Sigmoid colon (tissue), 7 donors: ENCODE measurements at places on chromosomes 4 and X. TPM values are rescaled to one million over a fixed set of nuclear protein-coding genes. Genes with fewer than 3 reads are reported as not detected.

GPRASP3 gene
- 7.2 TPM for total RNA-seq

GLRA3 gene
- under 0.01 TPM for total RNA-seq

DNA sequence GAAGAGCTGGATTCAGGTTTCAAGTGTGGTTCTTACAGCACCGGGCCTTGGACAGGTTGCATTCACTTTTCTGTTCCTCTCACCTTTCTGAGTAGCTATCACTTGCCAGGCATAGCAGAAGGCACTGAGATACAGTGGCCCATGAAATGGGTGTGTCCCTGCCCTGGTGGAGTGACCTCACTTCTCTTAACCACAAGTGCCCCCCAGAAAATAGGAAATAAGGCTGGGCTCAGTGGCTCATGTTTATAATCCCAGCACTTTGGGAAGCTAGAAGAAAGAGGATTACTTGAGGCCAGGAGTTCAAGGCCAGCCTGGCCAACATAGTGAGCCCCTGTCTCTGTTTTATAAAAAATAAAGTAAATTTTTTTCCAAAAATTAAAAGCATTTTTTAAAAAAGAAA, 101.7 kb upstream of the KIT start:
- DNase-seq, result no peak

DNA sequence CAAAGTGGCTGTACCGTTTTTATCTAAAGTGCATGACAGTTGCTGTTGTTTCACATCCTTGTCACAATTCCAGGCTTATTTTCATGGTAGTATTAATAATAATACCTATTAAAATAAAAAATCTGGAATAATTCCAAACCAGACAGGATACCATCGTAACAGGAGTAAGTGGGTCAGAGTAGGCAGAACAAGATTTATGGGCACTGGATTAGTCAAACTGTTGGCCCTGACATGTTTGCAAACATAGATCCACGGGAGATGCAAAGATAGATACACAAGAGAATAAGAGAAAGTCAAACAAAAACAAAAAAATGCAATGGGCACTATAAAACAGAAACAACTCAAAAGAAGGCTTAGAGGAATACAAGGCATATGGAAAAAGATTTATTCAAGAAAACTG, 449.5 kb upstream of the HS3ST1 start:
- no peak for DNase-seq

DNA sequence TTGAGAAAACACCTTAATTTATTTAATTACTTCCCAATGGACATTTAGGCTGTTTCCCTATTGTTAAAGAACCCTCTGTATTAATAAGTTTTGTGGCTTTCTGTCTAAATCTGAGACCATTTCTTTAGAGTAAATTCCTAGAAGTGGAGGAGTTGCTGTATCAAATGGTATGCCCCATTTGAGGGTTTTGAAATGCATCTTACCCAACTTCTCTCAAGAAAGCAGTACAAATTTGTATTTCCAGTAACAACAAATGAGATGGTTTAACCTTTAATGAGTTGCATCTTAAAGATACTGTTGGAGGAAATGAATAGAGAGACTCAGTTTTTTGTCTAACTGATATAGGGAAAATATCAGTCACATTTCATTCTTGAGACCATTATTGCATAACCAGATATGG, 70.5 kb upstream of the CBLL2 start:
- DNase-seq, result no peak

DNA sequence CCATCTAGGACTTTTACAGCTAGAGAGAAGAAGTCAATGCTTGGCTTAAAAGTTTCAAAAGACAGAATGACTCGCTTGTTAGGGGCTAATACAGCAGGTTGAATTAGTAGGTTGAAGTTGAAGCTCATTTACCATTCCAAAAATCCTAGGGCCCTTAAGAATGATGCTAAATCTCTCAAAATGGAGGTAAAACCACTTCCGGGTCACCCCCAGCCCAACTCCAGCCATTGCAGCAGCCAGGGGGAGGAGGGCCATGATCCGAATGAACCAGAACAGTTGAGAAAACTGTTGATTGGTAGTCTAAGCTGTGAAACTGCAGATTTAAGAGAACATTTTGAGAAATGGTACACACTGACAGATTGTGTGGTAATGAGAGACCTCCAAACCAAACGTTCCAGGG, 245.4 kb downstream of the HNRNPD start:
- DNase-seq, result no peak

GRCh38 chr4:10128761-10129160, 12.2 kb upstream of the WDR1 start:
- no peak for DNase-seq

- DNase-seq, result no peak
Measured at GRCh38 chr4:141686879-141687278, 50.5 kb downstream of the IL15 start.

DNA sequence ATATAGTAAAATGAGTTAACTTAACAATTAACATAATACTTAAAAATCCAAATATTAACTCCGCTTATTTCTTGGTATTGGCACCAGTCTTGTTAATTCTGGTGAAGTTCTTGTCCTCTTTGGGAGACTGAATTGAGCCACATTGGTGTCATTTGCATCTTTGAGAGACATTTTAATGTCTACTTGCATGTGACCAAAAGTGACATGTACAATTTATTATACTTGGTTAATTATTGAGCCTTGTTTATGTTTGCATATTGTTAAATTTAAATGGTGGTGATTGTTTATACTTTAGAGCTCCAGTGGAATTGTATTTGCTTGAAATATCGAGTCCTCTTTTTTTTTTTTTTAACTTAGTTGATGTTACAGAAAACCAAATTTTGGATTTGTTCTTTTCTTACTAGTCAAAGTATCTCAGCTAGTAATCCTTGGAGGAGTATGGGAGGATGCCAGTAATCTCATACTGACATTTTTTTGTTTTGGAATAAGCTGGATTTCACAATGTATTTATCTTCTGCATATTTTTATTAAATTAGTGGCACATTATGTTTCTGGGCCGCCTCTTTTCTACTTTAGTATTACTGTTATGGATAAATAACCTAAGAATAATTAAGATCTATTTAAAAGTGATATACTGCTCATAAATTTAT, 3.9 kb downstream of the SPCS3 start:
- no peak for DNase-seq

- no peak for DNase-seq
Measured at GRCh38 chrX:2676794-2677675, 14.1 kb upstream of the CD99 start.

DNA sequence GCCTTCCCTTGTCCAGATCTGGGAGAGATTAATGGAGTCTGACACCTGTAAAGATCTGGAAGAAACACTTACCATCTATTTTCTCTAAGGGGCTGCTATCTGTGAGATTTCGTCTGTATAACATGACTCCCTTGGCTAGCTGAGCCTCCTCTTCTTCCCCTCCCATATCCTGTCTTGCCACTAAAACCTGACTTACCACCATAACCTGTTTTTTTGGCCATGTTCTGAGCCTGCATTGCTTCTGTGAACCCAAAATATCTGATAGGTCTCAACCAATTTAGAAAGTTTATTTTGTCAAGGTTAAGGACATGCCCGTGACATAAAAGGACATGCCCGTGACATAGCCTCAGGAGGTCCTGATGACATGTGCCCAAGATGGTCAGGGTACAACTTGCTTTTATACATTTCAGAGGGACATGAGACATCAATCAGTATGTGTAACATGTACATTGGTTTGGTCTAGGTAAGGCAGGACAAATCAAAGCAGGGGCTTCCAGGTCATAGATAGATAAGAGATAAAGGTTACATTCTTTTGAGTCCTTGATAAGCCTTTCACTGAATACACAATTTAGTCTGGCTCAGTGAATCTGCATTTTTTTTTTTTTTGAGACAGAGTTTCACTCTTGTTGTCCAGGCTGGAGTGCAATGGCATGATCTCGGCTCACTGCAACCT, 11.4 kb downstream of the MGST2 start:
- no peak for DNase-seq

DNA sequence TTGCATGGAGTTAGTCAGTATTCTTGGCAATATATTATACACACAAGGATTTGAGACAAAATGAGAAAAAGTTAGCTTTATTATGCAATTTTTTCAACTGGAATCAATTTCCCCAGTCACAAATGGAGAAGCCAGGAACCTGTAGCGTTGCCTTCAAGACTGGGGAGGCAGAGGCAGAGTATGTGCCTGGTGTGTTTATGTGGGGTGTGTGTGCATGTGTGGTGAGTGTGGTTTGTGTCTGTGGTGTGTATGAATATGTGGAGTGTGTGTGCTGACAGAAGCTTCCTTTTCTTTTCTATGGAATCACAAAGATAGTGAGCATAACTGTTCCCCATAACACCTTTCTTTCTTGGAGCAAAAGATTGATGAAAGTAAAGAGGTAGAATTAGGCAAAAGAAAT, 37.0 kb downstream of the TNIP3 start:
- DNase-seq, result no peak
